ENCODE measurements at places on chromosomes 16 and 17.

GRCh38 chr17:17931159-17931558, 41.0 kb downstream of the TOM1L2 start:
- DNase-seq, result no peak

- DNase-seq, result no peak
These were observed 6.3 kb upstream of the CBX4 start for GRCh38 chr17:79845601-79845949.

GRCh38 chr16:59048876-59049275, 314.8 kb upstream of the GOT2 start:
- no peak for DNase-seq

DNA sequence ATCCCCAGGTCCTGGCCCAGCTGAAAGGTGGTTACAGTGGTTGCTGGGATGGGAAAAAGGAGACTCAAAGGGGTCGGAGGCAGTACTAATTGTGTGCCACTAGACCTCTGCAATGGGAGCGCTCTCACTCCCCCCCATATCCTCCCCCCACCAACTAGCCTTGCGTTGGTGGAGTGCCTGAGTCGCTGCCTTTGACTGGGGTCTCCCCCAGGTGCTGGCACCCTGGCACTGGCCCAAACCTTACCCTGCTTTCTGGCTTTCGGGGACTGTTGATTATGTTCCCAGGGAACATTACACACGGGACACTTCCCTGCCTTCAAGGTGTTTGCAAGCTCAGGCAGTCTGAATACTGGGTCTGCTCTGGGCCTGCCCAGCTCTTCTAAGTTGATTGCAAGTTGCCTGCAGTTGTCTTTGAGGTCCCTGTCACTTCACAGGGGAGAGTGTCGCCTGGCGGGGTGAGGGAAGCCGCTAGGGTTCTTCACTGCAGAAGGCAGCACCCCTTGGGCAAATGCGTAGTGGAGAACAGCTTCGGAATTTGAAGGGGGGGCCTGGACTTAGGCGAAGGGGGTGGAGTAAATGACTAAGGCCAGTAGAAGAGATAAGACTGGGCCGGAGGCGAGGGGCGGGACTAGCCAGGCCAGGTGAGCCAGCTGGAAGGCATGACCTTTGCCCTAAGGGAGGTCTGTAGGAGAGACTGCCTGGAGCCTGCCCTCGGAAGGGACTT, 98.0 kb downstream of the RAB11FIP4 start:
- no peak for DNase-seq

DNA sequence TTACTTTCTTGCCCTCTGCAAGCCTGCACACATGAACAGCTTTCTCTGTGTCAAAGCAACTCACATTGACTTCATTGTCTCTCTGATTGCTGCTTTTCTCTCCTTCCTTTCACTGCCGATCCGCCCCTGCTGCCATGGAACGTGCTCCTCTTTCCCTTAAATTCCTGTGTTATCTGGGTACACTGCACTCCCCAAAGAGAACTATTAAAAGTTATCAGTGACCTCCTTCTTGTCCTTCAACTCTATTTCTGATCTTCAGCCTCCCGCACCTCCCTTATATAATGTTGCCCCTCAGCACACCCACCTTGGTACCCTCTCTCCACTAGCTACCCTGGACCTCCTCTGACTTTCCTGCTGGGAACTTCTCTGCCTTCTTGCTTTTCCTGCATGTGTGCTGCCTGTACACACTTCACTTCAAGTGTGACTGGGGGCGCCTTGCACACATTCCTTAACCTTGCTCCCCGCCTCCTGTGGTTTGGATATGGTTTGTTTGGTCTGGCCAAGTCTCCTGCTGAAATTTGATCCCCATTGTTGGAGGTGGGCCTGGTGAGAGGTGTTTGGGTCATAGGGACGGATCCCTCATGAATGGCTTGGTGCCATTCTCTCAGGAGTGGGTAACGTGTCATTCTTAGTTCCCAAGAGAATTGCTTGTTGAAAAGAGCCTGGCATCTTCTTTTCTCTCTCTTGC, 26.7 kb upstream of the PMP22 start:
- DNase-seq, result no peak

DNA sequence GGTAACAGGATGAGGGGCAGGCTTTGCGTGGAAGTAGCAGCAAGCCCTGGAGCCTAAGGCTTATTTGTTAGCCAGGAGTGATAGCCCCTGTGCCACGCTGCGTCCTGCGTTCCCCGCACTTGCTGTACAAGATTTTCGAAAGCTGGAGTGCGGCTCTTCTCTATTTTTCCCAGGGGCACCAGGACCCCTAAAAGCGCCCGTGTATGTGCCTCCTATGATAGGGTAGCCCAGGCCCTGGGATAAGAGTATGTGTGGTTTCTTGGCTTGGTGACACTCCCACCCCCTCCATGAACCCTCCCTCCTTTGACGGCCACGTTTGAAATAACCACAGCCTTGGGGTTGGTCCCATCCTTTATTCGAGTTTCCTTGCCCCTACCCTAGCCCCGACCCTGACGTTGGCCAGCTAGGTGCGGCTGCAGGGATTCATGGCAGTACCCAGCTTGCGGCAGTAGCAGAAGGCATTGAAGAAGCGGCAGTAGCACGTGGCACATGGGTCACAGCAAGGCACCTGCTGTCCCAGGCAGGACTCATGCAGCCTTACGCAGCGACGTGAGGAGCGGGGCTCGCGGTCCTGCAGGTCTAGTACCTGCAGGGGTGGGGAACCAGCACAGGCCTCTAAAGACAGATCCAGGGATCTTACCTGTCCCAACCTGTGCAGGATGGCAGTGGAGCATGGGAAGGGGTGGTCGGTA, 968 bp downstream of the AGRP start:
- no peak for DNase-seq

- no peak for DNase-seq
These were observed 27.8 kb upstream of the GOSR2 start for GRCh38 chr17:46895171-46895570.

- DNase-seq, result no peak
These were observed 2449.5 kb downstream of the TP53TG3F start for GRCh38 chr16:35908942-35909341.

DNA sequence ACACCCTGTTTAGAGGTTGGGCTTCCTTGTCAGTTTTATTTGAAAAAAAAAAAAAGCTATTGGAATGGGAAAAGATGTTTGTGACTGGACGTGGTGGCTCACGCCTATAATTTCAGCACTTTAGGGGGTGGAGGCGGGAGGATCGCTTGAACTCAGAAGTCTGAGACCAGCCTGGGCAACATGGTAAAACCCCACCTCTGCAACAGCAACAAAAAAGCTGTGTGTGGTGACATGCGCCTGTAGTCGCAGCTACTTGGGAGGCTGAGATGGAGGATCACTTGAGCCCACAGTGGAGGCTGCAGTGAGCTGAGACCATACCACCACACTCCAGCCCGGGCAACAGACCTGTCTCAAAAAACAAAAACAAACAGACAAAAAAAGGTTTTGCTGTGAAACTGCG, 66.1 kb upstream of the SIAH1 start:
- DNase-seq, result no peak

DNA sequence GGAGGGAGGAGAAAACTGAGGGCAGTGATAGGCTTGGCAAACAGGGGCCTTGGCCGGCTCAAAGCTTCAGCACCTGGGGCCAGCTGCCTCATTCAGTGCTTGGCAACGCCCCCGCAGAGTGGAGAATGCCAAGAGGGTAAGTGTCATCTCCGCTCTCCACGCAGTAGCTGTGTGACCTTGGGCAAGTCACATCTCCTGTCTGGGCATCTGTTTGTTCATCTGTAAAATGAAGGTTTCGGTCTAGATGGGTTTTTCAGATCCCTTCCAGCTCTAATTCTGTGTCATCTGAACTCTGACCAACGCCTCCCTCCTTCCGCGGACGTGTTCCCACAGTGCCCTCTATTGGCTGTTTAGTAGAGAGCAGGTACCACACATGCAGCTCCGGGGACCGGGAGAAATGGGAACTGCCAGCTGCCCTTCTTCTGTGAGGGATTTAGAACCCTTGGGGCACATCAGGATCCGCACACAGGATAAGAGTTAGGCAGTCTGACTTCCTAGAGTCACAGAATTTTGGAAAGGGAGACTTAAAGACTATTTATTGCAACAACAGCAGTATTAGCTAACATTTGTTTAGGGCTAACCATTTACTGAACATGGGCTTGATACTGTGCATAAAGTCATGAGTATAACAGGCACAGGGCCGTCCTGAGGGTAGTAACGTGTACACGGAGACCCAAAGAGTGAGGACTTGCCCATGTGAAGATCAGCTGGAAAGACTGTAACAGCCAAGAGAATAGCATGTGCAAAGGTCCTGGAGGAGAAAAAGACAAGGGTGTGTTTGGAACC, 26.8 kb downstream of the GP2 start:
- no peak for DNase-seq

DNA sequence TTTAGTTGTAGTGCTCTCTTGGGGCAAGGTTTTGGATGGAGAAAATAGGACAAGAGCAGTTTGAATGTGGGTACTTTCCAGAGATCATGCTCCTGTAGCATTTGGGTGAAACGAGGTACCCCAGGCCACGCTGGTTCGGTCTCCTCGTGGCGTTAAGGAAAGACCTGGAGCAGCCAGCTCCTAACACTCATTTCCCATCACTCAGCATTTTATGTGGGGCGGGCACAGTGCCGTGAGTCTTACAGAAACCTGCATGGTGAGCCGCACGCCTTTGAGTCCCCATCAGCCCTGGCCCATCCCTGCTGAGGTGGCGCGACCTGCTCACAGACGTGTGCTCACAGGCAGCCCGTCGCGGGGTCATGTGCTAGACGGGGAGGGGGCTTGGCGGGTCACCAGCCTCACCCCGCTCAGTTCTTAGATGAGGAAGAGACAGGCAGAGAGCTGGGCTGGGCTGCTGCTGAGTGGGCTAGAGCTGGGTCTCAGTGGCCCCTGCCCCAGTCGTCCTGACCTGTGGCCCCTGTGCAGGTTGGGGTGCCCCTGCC, 37.3 kb downstream of the TBCD start:
- DNase-seq, result no peak

DNA sequence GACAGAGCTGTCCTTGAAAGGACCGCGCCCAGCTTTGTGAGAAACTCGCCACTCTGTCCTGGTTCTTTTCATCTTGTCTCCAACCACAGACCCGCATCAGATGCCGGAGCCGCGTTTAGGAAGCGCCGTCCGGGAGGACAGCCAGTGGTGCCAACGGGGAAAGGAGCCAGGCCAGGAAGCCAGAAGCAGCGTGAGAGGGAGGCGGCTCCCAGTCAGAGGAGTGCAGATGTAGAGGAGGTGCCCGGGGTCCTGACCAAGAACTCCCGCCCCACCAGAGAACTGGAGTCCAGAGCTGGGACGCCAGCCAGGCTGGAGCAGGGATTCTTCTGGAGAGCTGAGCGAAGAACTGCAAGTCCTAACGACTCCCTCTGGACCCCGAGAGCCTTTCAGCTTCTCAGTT, 49.3 kb upstream of the TNRC6C start:
- DNase-seq, result no peak

GRCh38 chr17:7570351-7570750, 8.6 kb downstream of the SENP3 start:
- DNase-seq, result no peak

GRCh38 chr17:31900877-31901276, 631 bp downstream of the UTP6 start:
- DNase-seq, result no peak

- peak; percentile 9 for DNase-seq
These were observed 1.9 kb downstream of the EPN3 start for GRCh38 chr17:50534222-50534978.

- DNase-seq, result no peak
These were observed 24.2 kb upstream of the ABCA3 start for GRCh38 chr16:2364638-2365210.

DNA sequence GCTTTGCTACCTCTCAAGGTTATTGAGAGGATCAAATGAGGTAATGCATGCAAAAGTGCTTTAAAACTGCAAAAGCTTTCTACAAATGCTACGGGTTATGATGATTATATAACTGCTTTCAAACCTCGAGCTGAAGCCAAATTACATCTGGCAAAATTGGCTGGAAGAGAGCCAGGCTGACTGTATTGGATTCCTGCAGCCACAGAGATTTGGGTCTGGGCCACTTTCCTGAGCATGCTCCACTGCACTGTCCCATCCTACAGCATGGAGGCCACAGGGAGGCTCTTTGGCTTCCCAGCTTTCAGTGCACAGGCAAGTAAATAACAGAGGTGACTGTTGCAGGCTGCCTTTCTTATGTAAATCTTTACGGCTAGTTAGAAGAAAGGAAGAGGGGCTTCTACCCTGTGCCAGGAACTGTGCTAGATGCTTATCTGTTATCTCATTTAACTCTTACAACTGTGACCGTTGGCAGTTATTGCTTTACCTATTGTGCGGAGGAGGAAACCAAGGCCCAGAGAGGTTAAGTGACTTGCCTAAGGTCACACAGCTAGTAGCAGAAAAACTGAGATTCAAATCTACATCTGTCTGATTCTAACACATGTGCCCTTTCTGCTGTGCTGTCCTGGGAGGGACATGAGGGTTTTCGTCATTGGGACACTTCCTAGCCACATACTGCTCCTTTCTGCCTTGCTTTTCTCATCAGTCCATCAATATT, 121.8 kb downstream of the SPACA3 start:
- DNase-seq, result no peak

GRCh38 chr17:66542129-66542966, 239.9 kb downstream of the PRKCA start:
- DNase-seq, result no peak

DNA sequence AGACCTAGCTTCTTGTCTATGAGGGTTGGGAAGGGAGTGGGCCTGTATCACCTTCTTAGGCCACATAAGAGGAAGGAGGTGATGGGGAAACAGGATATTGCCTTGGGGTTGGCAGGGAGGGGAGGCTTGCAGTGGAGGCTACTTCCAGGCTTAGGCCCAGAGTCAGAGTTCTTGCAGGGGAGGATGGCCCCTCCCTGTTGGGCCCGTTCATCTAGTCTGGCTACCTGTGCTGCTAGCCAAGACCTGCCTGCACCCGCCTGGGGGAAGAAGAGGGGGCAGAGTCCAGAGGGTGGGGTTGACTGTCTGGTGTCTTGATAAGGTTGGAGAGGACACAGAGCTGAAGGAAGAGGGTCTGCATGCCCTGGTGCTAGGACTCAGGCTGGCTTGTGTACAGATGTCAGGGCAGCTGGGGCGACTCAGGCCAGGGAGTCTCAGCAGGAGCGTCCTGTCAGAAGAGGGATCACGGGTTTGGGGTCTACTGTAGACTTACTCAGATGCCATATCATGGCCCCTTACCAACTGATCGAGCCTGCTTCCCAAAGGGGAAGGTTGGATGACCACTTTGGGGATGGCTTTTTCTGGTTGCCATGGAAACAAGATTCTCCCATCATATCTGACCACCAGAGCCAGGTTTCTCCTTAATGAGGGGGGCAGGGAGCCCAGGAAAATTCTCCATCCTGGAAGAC, 5.3 kb downstream of the KDM6B start:
- DNase-seq, result no peak

GRCh38 chr16:23907903-23908302, 72.1 kb downstream of the PRKCB start:
- no peak for DNase-seq
